ENCODE measurements at places on chromosomes 12 and 14. TPM values are rescaled to one million over a fixed set of nuclear protein-coding genes. Genes with fewer than 3 reads are reported as not detected.

The CLEC1A gene
- 5.4 TPM for total RNA-seq

The ADAMTS20 gene
- total RNA-seq = not detected

The EXD2 gene
- total RNA-seq = 21.0 TPM

The KRT72 gene
- not detected for total RNA-seq

The SMCO3 gene
- not detected for total RNA-seq

The OR8S1 gene
- total RNA-seq = not detected

The OR6C68 gene
- not detected for total RNA-seq

The KLRC2 gene
- total RNA-seq = 3.1 TPM

The FAM186B gene
- total RNA-seq = 1.2 TPM

The PIWIL1 gene
- not detected for total RNA-seq

The CCDC184 gene
- total RNA-seq = 5.6 TPM

The PRKAB1 gene
- total RNA-seq = 72.3 TPM

The LMO3 gene
- total RNA-seq = 12.9 TPM

The DCN gene
- total RNA-seq = 540 TPM

The CEBPE gene
- total RNA-seq = not detected

The ABHD4 gene
- total RNA-seq = 33.7 TPM

The SERPINA5 gene
- 4.4 TPM for total RNA-seq

The NPFF gene
- not detected for total RNA-seq

The NGB gene
- not detected for total RNA-seq

The IL26 gene
- total RNA-seq = not detected

The FAM181A gene
- not detected for total RNA-seq

The PLA2G1B gene
- not detected for total RNA-seq

The SLC25A21 gene
- 2.2 TPM for total RNA-seq

The KRT78 gene
- not detected for total RNA-seq

The CCDC38 gene
- total RNA-seq = not detected

The TAS2R7 gene
- not detected for total RNA-seq

The SETD3 gene
- total RNA-seq = 67.7 TPM

The NDRG2 gene
- 188 TPM for total RNA-seq

The IRAK3 gene
- 23.1 TPM for total RNA-seq

The LTBR gene
- total RNA-seq = 167 TPM

The TTC8 gene
- 44.7 TPM for total RNA-seq

The PRICKLE1 gene
- 10.2 TPM for total RNA-seq

The TMCC3 gene
- total RNA-seq = 10.1 TPM

The ALKBH1 gene
- total RNA-seq = 16.0 TPM

The NIN gene
- total RNA-seq = 39.5 TPM

The DAO gene
- total RNA-seq = not detected

The RNU4-1 gene
- 1,538 TPM for total RNA-seq

The ADAM20 gene
- 2.8 TPM for total RNA-seq

The GARIN6 gene
- total RNA-seq = not detected

The RNF212B gene
- not detected for total RNA-seq

The TEAD4 gene
- total RNA-seq = 15.8 TPM

The OR6C76 gene
- not detected for total RNA-seq

The CLBA1 gene
- total RNA-seq = 17.3 TPM

The OASL gene
- 1.1 TPM for total RNA-seq

The POU6F1 gene
- 19.8 TPM for total RNA-seq

The RD3L gene
- total RNA-seq = not detected

The C12orf75 gene
- total RNA-seq = 31.3 TPM

The DACT1 gene
- 13.5 TPM for total RNA-seq

The KRT7 gene
- 2,511 TPM for total RNA-seq

The SCN8A gene
- 2.2 TPM for total RNA-seq

The LRP1-AS gene
- total RNA-seq = not detected

The ATF7IP gene
- total RNA-seq = 124 TPM

The MAP4K5 gene
- total RNA-seq = 71.8 TPM

The LRRC43 gene
- total RNA-seq = 0.86 TPM

The CD27 gene
- 2.6 TPM for total RNA-seq

The RAB15 gene
- total RNA-seq = 71.4 TPM

The MYF5 gene
- not detected for total RNA-seq

Measured in ureter (tissue), 1 donor.